CD4-positive, alpha-beta T cell treated with Interleukin-4 for 4 hours (primary cell): ENCODE measurements at places on chromosomes 4 and X.

GRCh38 chr4:113872426-113873260 is 106.8 kb downstream of the ARSJ start:
- no peak for DNase-seq

- DNase-seq: no peak
Observed at GRCh38 chr4:119028296-119028695, 107.3 kb upstream of the MYOZ2 start.

GRCh38 chr4:158535130-158535614 is 13.5 kb downstream of the RXFP1 start:
- DNase-seq: no peak

DNA sequence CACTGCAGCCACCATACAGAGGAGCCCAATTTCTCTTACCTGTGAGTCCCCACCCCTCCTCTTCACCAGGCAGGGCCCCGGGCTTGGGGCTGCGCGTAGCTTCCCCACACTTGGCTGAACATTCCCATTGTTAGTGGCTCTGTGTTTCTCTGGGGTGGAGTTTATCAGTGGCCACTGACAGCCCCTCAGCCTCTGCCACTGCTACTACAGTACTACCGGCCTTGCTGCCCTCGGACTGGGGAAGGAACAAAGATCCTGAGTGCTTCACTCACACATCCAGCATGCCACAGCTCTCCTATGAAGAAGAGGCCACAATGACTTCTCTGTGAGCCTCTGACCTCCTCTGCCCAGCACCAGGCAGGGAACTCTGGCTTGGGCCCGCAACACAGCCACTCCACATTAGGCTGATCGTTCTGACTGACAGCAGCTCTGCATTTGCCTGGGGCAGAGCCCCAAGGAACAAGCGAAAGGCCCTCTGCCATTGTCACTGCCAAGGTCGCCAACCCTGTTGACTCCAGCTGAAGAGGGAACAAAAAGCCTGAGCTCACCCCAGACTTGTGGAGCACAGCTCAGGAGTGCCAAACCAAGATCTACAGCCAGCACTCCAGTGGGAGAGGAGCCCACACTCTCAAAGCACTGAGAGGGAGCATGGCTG is 24.0 kb downstream of the ABCB7 start:
- no peak for DNase-seq
